ENCODE measurements at places on chromosomes 2 and 18.
A peak's percentile ranks its signal among the peaks of the same experiment; 100 is the strongest.

DNA sequence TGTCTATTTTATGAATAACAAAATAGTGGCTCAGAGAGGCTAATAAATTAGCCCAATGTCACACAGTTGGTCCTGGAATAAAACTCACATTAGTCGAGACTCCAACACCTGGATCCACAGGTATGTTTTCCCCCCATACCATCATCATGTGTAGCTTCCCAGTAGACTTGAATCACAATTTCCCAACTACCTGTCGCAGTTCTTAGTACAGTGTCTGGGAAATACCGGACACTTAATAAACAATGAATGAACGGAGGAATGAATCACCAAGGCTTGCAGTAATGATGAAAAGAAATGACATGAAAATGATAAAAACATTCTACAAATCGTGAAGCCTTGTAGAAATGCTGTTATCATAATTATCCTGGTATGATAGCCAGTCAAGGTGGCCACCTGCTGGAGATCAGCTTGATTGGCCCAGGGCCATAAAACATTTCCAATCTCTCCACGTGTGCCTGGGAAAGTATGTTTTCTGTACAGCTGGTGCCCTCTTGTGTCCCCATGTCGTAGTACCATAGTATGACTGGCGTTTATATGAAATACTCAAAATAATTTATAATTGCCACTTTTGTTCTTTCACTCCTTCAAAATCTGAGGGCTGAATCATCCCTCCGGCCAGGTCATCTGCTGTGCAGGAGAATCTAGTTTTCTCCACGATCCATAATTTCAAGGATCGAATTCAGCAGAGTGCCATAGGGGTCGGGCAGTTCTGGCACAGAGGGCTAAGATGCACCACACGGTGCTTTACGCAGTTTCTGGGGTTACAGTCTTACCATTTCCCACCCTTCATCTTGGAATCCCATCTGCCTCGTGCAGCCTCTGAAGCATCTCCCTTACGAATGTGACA lies 95.4 kb downstream of the LAMA1 start:
- DNase-seq = peak; percentile 69

DNA sequence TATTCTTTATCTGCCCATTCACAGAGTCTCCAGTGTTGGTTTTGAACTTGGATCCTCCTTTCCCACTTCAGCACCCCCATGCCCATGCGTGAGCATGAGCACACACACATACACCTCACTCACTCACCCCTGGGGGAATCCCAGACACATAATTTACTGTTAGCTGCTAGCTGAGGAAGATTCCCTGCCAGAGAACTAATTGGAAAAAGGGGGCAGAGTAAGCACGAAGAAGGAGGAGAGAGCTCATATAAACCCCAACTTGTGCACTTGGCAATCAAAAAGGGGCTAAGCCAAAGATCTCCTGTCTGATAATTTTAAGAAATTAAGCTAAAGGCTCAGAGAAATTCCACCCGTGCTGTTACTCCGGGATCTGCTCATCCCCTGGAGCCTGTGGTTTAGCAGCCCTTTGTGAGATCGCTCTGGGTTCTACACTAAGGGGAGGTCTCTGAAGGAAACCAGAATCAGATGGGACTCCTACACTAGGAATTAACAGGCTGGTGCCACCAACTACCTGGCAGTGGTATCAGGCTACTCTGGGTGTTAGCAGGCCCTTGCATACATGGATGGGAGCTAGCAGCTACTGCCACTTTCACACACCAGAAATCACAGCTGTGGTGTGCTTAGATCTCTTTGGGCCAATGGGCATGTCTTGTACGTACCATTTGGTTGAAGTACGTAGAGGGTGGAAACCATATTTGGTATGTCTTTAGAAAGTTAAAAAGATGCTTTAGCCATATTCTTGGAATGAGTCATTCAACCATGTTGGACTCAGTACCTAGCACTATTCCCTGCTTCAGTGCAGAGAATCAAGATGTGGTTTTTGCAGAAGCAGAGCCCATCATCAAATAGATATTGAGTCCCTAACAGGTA lies 95.6 kb upstream of the SLC14A2 start:
- no peak for DNase-seq

DNA sequence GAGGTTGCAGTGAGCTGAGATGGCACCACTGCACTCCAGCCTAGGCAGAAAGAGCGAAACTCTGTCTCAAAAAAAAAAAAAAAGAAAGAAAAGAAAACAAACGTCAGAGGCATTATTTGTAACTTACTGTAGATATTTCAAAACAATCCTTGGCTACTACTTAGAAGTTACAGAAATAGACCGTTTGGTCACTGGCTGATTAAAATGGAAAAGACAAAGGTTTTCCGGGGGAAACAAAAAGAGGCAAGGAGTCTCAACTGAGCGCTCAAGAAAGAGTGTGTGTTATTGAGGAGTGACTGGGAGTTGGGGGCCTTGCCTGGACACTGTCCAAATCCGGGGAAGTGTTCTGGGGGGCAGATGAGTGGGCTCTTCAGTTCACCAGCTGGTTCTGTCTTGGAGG lies 47.6 kb downstream of the TEX44 start:
- DNase-seq = no peak

DNA sequence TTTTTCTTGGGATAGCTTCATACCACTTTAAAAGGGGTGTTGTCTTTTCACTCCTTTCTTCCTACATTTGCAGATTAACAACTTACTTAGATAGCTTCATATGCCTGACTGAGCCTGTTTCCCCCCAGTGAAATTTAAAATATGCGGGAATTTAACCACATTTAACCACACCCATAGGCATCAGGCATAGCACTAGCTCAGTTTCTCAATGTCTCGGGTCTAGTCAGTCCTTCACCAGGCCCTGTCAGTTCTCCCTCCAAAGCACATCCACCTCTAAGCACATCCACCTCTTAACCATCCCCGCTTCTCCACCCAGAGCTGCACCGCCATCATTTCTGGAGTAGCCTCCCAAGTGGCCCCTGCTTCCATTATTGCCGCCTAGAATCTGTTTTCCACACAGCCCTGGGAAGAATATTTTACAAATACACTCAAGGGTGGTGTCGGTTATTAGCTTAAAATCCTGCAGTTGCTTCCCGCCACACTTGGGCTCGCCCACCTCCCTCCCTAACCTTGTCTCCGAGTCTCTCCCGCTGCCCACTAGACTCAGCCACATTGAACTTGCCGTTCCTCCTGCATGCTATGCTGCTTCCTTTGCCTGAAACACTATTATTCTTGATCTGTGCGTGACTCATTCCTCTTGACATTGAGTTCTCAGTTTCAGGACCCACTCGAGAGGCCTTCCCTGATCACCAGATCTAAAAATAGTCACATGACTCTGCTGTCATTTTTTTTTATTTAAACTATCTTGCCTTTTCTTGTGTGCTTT lies 68.3 kb downstream of the SPTBN1 start:
- DNase-seq = no peak

- DNase-seq = no peak
These were observed 193.0 kb downstream of the ACTR3 start for GRCh38 chr2:114082731-114083433.

GRCh38 chr2:43212931-43213330 lies 13.5 kb downstream of the ZFP36L2 start:
- no peak for DNase-seq

GRCh38 chr2:215423234-215423633 lies 12.6 kb downstream of the FN1 start:
- no peak for DNase-seq

DNA sequence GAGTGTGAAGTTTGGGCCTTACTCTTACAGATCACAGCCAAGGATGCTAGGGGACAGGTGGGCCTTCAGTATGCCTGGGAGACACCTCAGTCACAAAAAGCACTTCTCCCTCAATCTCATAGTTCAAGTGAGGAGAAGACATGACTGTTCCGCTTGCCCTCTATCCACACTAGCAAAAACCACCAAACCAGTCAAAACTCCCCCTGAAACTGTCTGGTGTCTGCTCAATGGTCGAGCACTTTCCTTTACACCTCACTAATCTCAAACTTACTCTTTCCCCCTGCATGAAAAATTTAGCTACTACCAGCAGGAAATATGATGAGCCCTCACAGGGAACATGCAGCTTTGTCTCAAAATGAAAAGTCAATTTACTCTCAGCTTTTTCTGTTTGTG lies 232.2 kb downstream of the TRIB2 start:
- DNase-seq = no peak

- DNase-seq = no peak
These were observed 33.2 kb upstream of the MYO3B start for GRCh38 chr2:170144761-170145160.
